Activated B cell treated with CpG ODN at 0.5 μM for 24 hours (primary cell): ENCODE measurements at places on chromosomes 13 and 19.

DNA sequence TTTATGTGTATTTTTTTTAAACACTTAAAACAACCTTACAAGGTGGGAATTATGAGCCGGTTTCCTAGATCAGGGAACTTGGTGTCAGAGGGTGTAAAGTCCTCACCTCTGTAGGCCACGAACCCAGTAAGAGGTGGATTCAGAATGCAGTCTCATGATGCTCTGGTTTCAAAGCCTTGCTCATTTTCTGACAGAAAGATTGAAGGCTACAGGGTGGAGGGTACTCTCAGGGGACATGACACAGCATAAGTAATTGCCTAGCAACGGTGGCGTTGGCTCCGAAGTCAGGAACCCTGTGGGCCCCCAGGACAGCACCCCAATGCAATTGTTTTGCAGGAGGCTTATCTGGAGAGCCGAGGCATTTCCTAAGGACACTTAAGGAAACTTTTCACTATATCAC is 794.7 kb downstream of the EFNB2 start:
- DNase-seq = no peak

DNA sequence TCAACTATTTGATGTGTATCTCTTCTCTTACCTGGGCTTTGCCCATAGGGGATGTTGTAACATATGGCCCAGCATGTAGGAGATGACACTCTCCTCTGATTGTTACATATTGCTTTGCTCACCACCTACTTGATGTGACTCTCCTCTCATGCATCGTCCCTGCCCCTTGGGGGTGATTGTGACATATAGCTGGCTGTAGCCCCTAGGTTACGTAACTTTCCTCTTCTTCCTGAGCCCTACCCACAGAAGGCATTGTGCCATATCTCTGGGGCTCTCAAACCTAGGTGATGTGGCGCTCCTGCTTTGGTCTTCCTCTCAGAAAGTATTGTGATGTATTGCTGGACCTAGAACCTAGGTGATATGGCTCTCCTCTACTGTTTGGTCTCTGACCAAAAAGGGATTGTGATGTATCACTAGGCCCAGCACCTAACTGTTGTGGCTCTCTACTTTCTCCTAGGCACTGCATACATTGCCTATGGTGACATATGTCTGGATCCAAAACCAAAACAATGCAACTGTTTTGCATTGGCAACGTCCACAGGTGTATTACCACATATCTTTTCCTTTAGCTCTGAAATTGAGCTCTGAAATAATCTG is 71.9 kb upstream of the ZNF724 start:
- no peak for DNase-seq

- DNase-seq = no peak
These were observed 2.1 kb upstream of the GPC6 start for GRCh38 chr13:93224535-93224934.

- DNase-seq = no peak
These were observed 97.3 kb upstream of the MCF2L start for GRCh38 chr13:112871742-112872141.

DNA sequence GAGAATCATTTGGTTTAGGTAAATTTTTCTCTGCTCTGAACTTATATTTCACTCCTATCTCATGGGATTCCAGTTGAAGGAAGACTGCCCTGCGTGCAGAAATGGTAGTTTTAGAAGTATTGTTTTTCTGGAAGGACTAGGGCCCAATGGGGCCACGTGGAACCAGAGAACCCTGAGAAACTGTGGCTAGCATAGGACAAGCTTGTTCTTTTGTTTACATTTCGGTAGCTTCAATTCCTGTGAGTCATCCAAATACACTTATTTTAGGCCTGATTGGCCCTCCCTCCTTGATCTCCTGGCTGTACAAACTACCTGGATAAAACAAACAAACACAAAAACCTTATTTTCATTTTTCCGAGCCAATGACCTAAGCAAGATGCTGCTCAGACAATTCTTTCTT is 124.0 kb downstream of the ITGBL1 start:
- DNase-seq = no peak

GRCh38 chr19:57559008-57559403 is 657 bp downstream of the ZNF550 start:
- DNase-seq = no peak

- DNase-seq = no peak
These were observed 312.7 kb downstream of the ATP8A2 start for GRCh38 chr13:25684491-25684890.

DNA sequence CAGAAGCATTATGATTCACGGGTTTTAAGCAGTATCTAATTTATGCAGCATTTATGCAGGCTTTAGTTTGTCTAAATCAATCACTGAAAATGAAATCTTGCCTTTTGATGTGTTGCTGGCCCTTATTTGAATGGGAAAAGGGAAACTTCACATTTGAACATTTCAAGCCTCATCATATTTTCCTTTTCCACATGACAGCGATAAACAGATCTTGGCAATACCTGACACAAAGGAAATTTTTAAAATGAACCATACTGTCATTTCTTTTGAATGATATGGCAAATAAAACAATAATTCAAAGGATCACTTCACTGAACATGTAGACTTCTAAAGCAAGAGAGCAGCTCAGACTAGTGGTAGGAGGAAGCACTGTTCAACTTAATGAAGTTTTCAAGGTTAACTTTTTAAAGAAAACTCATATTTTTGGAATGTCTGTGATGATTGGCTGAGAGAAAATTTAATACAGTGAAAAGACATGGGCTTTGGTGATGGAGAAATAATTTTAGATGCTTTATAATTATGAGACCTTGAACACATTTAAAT is 198.1 kb downstream of the OXGR1 start:
- DNase-seq = no peak

DNA sequence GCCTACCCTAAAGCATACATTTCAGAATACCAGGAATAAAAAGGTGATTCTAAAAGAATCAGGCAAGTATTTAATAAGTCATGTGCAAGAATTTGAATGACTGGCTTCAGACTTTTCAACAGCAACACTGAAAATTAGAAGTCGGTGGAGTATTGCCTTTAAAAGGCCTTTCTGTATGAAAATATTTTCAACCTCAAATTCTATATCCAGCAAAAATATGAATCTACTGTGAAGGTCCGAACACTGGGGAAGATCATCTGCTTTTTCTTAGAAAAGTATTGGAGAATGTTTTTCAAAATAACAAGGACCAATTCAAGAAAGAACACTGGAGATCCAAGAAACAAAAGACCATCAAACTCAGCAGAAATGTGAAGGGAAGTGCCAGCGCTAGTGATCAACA is 459.5 kb upstream of the KLF12 start:
- DNase-seq = no peak

GRCh38 chr13:102399791-102400674 is 1.8 kb downstream of the FGF14 start:
- DNase-seq = no peak

GRCh38 chr13:27806744-27807387 is 14.6 kb downstream of the GSX1 start:
- no peak for DNase-seq

DNA sequence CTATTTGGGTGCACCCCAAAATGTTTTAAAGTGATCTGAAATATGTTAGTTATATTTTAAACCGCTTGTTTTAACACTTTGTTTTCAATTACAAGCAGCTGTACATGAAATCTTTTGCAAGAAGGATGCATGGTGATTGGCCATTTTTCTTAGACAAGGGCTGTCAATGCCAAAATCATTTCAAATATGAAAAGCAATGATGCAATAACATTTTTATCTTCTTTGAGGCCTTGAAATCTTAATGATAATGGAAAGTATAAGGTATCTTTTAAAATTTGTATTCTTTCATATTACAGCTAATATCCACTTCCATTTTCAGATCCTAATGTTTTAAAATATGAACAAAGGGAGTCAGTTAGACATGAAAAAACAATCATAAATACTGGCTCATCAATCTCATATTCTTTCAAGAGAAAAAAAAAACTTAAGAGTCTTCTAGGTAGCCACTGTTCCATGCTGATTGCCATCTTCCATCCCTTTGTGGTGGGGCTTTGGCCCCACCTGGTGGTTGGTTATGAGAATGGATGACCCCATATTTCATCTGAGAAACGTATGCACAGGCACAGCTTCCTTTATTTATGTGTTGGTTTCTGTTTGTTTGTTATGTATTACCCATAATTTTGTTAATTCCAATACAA is 330.3 kb upstream of the MIR17HG start:
- DNase-seq = no peak
